ENCODE measurements at places on chromosomes 6 and 20.

GRCh38 chr6:111461860-111462259 is 21.2 kb downstream of the REV3L start:
- peaks cover 3% of the 10 kb centered on the region for H3K36me3 ChIP-seq
- DNase-seq, result no peak
- H3K27me3 ChIP-seq, result no peaks in the 10 kb centered on the region
- peaks cover 3% of the 10 kb centered on the region for H3K4me1 ChIP-seq

DNA sequence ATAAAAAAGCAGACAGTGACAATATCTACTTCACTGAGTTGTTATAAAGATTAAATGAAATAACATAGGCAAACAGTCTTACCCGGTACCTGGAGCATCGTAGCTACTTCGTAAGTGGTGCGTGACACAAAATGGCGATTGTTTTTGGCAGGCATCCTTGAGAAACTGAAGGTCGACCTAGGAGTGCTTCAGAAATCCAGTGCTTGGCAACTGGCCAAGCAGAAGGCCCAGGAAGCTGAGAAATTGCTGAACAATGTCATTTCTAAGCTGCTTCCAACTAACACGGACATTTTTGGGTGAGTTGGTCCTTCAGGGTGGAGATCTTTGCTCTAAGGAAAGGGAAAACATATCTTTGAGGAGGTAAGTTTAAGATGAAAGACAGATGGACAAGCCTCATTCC is 4.8 kb downstream of the BPIFA2 start:
- DNase-seq, result no peak
- H3K4me1 ChIP-seq, result no peaks in the 10 kb centered on the region
- no peak overlapping the region for H3K4me3 ChIP-seq
- no peak overlapping the region for H3K27ac ChIP-seq

DNA sequence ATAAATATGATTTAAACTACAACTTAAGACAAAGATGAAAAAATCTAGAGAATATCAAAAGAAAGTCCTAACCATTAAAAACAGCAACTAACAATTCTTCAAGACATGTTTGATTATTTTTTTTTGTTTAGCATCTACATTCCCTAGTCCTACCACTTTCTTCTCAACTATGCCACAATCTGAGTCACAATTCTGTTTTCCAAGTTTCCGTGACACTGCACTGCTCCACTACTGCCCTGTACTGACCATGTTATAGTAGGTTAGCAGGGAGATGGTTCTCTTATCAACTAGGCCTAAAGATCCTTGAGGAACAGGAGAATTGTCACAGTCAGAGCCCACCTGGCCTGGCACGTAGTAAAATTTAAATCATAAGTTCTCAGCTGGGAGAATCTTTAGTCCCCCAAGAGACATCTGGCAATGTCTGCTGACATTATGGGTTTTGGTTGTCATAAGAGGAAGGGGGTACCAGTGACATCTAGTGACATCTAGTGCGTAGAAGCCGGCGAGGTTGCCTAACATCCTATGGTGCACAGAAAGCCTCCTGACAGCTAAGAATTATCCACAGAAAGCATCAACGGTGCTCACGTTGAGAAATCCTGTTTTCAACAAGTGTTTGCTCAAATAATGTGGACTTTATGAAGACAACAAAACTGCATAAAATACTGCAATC is 100.5 kb downstream of the PDE10A start:
- DNase-seq, result no peak
- H3K27ac ChIP-seq, result no peak overlapping the region
- H3K4me3 ChIP-seq, result no peak overlapping the region
- H3K27me3 ChIP-seq, result no peaks in the 10 kb centered on the region

- H3K4me1 ChIP-seq, result peaks cover 8% of the 10 kb centered on the region
- DNase-seq, result no peak
- H3K36me3 ChIP-seq, result no peaks in the 10 kb centered on the region
- H3K27me3 ChIP-seq, result no peaks in the 10 kb centered on the region
Observed at GRCh38 chr20:53738945-53739798, 145.5 kb upstream of the ZNF217 start.

All from CD4-positive, CD25-positive, alpha-beta regulatory T cell (primary cell).